ENCODE measurements at places on chromosomes 5 and 9. TPM values are rescaled to one million over a fixed set of nuclear protein-coding genes. Genes with fewer than 3 reads are reported as not detected.

Gene FBXL7
- total RNA-seq = 5.9 TPM

Gene BTNL3
- total RNA-seq = not detected

Gene PCDH12
- total RNA-seq = 0.57 TPM

Gene PCDHGA8
- total RNA-seq = 2.2 TPM

Gene SFXN1
- 98.0 TPM for total RNA-seq

Gene TXNDC8
- not detected for total RNA-seq

Gene QRFP
- total RNA-seq = not detected

Gene ZNF189
- total RNA-seq = 16.8 TPM

All from A673 (cell line).